Stimulated activated CD8-positive, alpha-beta memory T cell treated with anti-CD3 and anti-CD28 coated beads, Interleukin-15, amount 100 ng/mL, for 24 hours (primary cell): ENCODE measurements at places on chromosomes 2 and 18.

DNA sequence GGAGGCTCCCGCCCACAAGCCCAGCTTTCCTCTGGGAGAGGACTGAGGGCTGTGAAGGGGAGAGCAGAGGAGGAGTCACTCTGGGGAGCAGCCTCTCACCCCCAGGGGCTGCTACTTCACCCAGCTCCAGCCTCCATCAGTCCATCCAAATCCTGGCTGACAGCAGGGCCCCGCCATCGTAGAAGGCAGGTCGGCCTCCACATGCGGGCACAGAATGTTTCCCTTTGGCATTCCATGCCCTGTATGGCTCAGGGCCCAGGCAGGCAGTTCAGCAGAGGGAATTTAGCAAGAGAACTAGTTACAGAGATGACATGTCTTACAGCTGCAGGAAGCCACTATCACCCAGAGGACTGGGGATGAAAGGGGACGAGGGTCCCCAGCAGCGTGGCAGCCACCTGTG lies 6.4 kb upstream of the ODC1 start:
- DNase-seq: no peak

DNA sequence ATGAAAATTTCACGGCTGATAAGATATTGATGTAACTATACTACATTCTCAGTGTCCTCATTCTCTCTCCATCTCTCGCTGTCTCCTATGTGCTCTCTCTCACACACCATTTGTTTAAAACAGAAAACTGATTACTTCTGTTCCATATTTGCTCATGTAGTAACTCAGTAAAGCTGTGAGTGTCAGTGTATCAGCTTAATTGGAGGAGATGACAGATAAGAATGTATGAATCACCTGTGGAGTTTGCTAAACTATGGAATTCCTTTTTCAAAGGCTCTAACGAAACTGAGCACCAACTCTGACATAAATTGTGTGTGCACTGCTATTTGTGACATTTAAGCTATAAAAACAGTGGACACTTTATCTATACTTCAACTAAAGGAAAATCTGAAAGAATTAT lies 1080.0 kb downstream of the DSC3 start:
- no peak for DNase-seq

- no peak for DNase-seq
These were observed 40.8 kb downstream of the WDR35 start for GRCh38 chr2:19949071-19949470.

- DNase-seq: no peak
These were observed 32.1 kb upstream of the SPATS2L start for GRCh38 chr2:200274116-200275075.

DNA sequence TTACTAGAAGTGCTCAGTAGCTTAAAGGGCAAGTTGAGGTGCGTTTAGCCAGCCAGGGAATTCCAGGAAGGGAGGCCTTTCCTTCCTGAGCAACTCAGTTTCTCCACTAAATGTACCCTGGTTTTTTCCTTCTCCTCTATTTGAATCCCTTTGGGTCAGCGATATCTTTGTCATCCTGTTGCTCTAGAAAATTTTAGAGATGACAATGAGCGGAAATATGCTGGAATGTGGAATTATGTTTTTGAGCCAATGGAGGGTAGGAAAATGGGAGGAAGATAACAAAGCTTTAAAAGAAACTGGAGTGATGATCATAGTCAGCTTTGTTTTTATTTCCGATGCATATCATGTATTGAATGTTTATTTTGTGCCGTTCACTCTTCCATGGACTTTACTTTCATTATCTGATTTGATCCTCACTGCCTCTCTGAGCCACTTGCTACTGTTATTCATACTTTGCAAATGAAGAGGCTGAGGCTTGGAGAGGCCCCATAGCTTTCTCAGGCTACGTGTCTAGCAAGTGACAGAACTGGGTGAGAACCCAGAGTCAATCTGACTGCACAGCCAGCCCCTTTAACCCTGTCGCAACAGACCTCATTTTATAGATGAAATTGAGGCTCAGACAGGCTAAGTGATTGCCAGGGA lies 67.3 kb downstream of the NTSR2 start:
- DNase-seq: no peak

- DNase-seq: no peak
These were observed 58.2 kb downstream of the BCL2L11 start for GRCh38 chr2:111178730-111179405.

DNA sequence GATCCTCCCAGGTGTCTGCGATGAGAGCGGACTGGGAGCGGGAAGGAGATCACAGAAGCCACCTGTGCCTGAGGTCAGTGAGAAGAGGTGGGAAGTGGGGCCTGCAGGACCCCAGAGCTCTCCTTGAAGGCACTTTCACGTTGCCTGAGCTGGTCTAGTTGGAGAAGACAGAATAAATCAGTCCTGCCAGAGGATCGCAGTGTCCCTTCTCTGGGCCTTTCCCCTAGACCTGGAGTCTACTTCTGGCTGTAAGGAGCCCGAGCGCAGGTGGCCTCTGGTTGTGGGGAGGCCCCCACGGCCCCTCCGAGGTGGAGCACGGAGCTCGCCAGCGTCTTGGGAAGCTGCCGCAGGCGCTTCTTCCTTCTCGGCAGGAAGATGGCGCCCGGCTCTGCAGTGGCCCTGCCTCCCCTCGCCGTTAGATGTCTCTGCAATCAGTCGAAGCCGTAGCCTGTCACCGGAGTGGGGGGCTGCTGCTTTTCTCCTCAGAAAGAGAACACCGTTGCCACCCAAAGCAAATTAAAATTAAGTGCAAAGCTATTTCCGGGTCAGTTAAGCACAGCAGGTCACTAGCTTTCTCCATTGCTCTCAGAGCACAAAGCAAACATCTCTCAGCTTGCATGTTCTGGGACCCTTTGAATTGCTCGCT lies 212.0 kb upstream of the MYT1L start:
- no peak for DNase-seq

- DNase-seq: no peak
These were observed 37.7 kb upstream of the TBC1D8 start for GRCh38 chr2:101188683-101189405.

- no peak for DNase-seq
These were observed 8.5 kb downstream of the IRS1 start for GRCh38 chr2:226791056-226791486.

DNA sequence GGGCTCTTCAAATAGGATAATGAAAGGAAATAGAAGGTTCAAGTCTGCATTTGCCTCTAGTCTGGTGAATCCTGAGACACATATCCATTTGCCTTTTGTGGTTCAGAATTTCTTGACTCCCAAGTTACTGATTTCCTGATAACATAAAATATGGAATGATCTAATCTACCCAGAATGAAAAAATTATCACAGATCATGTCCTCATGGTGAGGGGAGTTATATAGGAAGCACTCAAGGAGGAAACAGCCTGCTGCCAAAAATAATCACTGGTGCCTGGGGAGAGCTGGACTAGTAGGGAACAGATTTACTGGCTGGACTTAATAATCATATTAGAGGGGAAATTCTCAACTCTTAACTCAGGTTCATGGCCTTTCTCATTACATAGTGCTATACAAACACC lies 95.5 kb upstream of the STK17B start:
- no peak for DNase-seq
